CD14-positive monocyte (primary cell): ENCODE measurements at places on chromosomes 1 and 21.

DNA sequence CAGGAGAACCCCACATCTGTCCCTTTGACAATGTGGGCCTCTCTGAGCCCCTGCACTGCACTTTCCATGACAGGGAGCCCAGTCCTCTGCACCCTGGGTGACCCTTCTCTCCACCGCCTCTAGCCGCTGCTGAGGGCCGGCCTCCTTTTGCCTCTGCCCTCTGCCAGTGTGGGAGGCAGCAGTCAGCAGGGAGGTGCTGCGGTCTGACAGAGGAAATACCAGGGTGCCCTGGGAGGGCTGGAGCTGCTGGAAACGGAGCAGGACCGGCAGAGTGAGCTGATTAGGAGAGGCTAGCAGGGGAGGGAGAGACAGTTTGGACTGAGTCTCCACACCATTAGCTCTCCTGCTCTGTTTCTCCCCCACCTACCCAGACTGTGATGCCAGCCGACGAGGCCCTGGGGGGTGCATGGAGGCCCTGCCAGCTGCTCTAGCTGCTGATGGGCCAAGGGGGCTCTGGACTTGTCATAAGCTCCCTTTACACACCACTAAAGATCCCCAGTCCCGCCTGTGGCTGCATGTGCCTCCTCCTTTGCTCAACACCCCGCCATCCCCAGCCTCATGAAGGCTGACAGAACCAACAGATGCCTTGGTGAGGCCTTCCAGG is 171.1 kb upstream of the KLHDC7A start:
- no peak for DNase-seq

GRCh38 chr1:208864366-208864965 is 620.3 kb upstream of the PLXNA2 start:
- no peak for DNase-seq

GRCh38 chr1:155272466-155273342 is 600 bp downstream of the CLK2 start:
- no peak for DNase-seq

GRCh38 chr21:17658931-17659330 is 46.2 kb upstream of the BTG3 start:
- DNase-seq: no peak

DNA sequence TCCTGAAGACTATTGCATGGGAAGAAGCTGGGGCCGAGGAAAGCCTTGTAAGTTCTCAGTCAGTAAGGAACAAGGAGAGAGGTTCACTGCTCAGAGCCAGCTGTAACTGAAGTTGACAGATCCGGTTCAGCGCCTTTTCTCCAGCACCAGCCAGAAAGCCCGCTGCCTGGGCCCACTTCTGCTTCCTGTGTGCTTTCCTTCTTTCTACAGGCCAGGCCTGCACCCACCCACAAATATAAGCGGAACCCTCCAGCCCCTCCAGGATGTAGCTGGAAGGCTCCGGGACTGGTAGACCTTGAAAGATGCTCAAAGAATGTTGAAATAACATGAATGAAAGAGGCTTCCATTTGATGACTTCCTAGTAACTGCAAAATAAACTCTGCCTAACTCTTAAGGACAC is 38.8 kb downstream of the PARP1 start:
- DNase-seq: no peak

DNA sequence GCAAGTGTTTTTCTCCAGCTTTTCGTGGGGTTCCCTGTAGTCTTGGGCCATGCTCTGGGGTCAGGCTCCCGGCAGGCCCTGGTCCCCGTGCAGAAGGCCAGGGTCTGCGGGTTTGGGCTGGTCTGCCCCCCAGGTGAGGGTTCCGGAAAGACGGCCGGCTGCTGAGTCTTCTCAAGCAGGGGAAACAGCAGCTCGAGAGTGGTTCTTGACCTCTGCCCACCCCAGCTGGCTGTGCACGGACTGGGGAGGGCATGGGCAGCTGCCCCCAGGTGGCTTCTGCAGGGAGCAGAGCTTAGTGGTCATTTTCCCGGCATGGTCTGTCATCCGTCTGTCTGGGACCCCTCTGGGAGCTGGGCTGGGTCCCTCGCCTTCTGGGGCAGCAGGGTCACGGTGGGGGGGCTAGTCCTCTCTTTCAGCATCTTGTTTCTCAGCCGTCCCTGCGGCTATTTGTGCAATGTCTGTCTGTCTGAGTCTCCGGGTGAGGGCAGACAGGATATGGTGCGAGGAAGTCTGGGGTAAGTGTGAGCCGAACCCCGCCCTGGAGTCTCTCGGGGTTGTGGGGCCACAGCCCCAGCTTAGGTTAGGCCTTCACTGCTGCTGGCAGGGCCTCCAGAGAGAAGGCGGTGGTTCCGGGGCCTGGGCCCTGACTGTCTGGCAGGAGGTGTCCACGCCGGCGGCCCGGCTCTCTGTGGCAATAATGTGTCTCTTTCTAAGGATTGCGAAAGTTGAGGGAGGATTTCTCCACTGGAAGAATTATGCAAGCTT is 6.1 kb downstream of the SKI start:
- DNase-seq: peak; percentile 98

DNA sequence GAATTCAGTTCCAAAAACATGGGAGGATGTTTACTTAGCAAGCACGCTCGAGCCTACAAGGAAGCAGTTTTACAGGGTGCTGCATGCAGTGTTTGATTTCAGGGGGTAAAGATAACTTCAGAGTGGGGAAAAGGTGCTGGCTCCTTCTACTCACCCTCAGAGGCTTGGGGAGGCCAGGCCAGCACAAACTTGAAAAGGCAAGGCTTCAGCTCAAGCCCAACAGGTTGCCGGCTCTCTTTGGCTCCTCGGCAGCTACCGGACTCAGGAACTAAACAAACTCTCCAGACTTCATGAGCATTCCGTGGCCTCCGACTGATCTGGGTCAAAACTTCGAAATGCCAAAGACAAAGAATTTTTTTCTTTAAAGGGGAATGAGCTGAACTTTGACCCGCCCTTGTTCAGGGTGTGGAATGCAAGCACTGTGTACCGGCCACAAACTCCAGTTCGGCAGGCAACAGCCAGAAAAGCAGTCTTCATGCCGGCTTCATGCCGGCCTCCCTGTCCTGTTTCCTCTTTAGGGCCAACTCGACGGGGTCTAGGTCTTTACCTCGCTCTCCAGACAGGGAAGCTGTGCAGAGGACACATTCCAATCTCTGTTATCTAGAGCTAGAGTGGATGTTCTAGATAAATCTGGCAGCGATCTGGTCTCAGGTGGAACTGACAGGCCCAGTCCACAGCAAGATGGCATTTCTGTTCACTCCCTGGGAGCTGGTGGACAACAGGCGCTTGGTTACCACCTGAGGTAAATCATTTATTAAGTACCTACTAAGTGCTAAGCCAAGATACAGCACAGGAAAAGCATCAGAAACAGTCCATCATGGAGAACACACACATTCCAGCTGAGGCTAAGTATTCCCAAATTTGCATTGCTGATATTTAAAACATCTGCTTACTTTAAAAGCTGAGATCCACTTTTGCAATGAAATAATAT is 75.0 kb downstream of the CD46 start:
- DNase-seq: no peak

- DNase-seq: no peak
These were observed 13.0 kb upstream of the SLC19A1 start for GRCh38 chr21:45555251-45555556.

GRCh38 chr1:241332037-241332409 is 25.0 kb downstream of the RGS7 start:
- DNase-seq: no peak

DNA sequence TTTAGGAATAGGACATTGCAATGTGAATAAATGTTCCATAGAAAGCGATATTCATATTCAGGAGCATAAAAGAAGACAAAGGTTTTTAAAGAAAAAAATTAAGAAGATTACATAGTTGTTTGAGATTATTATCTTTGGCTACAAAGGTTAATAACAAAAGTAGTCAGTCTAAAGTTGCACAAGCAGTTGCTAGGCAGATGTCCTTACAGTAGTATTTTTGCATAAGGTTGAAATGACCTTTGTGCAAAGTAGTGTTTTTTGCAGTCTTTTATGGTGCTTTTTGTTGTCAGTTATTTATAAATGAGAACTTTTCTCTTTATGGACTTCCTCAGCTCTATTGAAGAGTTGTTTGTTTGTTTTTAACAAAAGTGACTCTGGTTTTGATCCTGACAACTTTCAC is 447.8 kb downstream of the AMY1C start:
- no peak for DNase-seq

DNA sequence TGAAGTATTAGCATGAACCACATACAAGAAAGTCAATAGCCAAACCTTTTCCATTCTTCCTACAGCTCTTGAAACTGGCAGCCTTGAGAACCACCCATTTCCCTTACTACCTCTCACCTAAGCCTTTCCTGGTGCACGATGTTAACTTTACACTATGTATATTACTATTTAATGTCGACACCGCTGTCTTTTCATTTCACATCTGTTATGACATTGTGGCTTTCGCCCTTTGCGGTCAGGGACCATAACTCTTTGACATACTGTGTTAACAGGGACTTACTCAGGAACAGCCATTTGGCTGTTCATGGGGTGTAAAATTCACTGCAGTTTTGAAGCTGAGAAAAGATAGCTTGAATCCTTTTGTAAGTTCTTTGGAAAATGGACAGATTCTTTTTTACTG is 21.1 kb upstream of the GPR88 start:
- DNase-seq: no peak

GRCh38 chr1:163265547-163265946 is 56.2 kb upstream of the NUF2 start:
- no peak for DNase-seq

GRCh38 chr1:56540467-56540866 is 38.9 kb downstream of the PLPP3 start:
- no peak for DNase-seq

DNA sequence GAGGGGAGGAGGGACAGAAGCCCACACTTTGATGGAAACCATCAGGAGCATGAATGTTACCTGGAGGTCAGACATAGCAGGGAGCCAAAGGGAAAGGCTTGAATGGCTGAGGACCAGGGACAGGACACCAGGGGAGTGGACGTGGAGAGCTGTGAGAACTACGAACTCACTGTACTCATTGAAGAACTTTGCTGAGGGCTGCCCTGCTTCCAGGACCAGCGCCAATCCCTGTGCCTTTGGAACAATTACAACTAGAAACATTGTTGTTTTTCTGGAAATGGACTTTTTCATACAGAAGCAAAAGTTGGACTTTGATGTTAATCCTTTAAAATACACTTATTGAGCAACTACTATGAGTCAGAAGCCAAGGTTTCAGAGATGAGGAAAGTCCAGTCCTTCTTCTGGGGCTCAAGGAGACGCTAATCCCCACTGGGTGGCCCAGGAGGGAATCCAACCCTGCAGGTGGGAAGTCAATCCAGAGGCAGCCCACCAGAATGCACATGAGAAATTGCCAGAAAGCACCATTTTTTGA is 12.9 kb downstream of the TSPAN2 start:
- peak; percentile 34 for DNase-seq

DNA sequence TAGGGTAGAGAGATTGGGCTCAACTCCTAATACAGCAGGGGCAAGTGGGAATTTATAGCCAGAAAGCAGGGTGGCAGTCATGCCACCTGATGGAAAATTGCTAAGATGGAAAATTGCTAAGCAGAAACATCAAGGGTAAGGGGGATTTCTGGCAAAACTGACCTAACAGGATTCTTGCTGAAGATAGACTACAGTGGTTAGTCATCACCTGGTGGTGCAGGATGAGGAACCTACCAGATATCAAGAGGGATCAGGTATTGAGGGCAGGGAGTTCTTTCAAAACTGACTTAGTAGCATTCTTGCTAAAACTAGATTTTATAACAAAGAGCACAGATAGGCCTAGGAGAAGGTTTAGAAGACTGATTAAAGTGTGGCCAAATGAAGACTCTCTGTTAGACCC is 292.9 kb downstream of the PLPP3 start:
- DNase-seq: no peak

DNA sequence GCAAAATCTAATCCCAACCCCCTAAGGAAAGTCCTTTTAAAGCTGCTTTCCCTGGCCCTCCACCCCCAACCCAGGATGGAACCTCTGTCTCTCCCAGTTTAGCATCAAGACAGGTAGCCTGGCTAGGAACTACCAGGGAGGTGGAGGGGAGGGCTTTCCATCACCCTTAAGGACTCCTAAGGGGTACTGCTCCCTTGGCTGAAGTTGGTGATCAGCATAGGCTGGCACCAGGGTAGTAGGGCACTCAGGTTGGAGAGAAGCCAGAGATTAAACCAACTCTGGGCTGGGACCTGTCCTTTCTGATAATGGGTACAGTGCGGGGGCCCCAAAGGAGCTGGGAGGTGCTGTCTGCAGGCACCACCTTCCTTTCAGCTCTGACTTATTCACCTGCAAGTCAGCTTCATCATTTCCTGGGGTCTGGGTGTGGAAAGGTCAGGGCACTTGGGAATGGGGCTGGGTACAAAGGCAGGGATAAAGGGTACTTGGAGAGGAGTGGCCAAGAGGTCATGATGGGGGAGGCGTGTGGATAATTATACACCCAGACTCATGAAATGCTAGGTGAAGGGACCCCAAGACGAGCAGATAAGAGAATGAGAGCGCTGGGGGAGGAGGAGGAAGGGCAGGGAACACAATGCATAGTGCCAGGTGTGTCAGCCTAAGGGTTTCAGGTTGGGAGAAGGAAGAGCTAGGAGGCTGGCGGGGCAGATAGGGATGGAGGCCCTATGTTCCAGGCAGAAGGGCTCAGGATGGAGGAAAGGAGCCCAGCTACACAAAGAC is 1.2 kb downstream of the ARHGEF2 start:
- DNase-seq: no peak

DNA sequence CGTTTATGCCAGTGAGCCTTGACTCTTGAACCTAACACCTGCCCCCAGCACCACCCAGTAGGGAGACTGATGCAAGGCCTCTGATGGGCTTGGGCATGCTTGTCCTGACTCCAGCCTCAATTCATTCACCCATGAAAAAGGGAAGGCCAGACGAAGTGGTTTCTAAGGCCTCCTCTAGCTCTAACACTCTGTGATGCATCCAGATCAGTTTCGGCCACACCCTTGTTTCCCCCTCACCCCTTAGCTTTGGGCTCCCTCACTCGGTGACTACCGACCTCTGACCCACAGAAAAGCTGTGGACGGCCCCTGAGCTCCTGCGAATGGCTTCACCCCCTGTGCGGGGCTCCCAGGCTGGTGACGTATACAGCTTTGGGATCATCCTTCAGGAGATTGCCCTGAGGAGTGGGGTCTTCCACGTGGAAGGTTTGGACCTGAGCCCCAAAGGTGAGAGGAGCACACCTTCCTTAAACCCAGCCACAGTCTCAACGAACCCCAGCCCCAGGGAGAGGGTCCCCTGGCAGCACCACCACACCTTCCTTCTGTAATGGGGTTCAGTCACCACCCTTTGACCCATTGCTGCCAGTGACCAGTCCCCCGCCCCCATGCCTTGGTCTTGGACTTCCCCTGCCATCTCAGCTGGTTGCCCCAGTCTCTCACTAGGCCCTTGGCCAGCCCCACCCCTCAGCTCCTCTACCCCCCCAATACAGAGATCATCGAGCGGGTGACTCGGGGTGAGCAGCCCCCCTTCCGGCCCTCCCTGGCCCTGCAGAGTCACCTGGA is 9.0 kb downstream of the NPR1 start:
- DNase-seq: no peak

- no peak for DNase-seq
These were observed 8.3 kb downstream of the CNIH3 start for GRCh38 chr1:224624432-224624831.

DNA sequence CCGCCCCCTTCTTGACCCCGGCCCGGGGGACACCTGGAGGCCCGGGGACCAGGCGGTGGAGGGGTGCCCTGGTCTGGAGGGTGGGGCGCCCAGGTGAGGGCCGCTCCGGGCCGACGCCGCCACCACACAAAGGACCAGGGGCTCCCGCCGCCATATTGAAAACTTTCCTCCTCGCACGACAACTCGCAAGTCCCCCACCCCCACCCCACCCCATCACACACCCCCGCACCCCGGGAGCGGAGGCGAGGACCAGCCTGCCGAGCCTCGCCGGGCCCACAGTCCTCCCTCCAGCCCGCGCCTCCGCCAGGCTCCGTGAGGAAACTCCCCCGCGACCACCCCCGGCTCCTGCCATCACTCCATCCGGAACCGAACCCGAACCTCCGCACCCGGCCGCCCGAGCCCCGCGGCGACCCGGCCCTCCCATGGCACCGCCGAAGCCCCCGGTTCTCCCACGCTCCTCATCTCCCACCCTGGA is 733 bp downstream of the KDM5B start:
- DNase-seq: no peak
